ENCODE measurements at places on chromosomes 2 and 18.
A peak's percentile ranks its signal among the peaks of the same experiment; 100 is the strongest.

GRCh38 chr2:13000664-13001363 lies 284.1 kb downstream of the TRIB2 start:
- no peak for DNase-seq

GRCh38 chr18:24397131-24397693 lies 412 bp downstream of the OSBPL1A start:
- DNase-seq: peak; percentile 55

DNA sequence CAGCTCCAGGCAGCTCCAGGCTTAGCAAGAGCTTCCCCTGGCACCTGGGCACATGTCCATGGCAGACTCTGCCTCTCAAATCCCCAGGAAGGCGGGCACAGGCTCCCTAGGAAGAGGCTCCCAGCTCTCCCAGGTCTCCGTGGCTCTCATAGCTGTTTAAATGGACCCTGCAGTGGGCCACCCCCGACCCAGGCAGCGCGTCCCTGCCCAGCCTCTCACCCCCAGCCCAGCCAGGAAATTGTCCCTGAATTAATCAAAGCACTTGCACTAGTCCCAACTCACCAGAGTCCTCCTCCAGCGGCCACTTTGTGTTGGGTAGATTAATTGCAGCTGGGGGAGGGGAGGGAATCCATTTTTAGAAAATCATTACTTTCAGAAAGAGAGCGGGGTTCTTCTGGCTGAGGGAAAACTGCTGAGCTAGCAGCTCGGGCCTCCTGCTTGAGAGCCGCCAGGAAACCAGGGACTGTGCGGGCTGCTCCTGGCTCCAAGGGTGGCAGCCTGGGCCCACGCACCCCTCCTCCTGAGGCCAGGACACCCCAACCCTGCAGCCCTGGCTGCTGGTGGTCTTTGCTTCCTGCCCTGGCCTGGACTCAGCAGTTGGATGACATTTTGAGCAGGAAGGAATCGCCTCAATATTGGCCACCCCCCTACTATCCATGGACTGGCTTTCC lies 36.0 kb downstream of the SMAD7 start:
- DNase-seq: no peak

- DNase-seq: peak; percentile 29
Observed at GRCh38 chr2:96801786-96802595, 14.1 kb upstream of the CNNM3 start.

- no peak for DNase-seq
Observed at GRCh38 chr2:85414761-85415553, 3.6 kb upstream of the SH2D6 start.

- DNase-seq: peak; percentile 87
Observed at GRCh38 chr2:181456660-181457120, 496 bp upstream of the ITGA4 start.

DNA sequence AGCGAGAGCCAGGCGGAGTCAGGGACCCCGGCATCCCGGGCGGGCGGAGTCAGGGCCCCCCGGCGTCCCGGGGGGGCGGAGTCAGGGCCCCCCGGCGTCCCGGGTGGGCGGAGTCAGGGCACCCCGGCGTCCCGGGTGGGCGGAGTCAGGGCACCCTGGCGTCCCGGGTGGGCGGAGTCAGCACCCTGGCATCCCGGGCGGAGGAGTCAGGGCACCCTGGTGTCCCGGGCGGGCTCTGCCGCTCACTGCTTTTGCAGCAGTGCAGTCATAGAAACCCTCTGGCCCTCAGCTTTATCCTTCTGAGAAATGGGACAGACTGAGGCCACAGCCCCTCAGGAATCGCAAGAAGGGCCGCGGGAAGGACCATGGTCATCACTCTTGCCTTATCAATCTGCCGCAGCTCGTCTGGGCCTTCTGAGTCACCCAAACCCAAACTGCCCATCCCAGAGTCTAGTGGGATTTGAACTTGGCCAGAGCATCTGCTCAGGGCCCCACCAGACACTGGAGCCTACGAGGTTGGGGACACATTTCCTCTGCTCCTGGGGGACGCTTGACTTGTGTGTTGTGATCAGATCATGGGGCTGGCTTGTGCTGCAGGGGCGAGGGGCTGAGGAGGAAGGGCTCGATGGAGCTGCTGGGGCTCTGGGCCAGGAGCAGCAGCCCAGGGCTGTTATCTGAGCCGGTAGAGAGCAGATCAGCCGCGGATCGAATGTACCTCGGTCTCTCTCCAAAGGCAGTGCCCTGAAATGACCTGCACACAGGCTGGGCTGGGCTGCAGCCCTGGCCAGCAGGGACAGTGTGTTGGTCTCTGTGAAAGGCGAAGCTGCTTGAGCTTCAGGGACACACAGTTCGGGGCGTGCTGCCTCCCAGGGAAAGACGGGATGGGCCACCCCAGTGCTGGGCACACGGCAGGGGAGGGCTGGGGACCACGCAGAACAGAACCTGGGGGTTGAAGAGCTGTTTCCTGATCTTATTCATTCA lies 290.1 kb upstream of the HDAC4 start:
- DNase-seq: no peak

GRCh38 chr2:233997707-233998106 lies 52.8 kb upstream of the SPP2 start:
- no peak for DNase-seq

GRCh38 chr2:96608469-96609455 lies 29.4 kb downstream of the KANSL3 start:
- DNase-seq: no peak

DNA sequence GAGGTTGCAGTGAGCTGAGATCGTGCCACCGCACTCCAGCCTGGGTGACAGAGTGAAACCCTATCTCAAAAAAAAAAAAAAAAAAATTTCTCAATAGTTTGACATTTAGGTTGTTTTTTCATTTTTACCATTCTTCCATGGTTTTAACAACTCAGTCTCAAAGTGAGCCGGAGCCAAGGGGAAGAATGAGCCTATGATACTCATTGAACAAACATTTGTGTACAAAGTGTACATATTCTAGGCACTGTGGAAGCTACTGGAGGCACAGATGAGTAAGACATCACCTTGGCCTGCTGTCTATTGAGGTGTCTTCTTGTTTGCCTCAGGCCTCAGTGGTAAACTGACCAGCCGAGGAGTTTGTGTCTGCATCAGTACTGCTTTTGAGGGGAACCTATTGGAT lies 21.9 kb downstream of the CENPO start:
- DNase-seq: no peak

DNA sequence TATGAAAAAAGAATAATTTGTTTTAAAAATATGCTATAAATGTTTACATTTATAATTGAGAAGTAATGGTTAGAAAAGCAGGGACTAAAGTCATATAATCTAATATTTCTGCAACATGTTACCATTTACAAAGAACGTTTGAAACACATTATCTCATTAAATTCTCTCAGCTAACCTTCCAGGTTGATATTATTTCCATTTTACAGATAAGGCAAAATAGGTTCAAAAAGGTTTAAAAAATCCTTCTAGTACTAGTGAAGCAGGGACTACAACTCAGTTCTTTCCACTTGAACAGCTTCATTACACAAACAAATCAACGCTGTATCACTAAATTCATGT lies 875 bp downstream of the FASTKD1 start:
- no peak for DNase-seq

DNA sequence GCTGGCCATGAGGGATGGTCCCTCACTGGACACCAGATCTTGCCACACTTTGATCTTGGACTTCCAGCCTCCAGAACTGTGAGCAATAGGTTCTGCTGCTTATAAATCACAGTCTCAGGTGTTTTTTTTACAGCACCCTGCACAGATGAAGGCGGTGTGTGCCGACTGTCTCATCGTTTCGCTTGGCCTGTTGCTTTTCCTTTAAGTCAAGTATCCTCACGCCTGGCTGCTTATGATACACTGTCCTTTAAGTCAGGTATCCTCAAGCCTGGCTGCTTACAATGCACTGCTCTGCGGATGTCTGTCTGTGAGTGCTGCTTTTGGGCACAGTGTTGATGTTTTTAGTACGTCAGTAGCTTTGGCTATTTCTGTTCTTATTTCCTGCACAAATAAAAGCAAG lies 40.3 kb downstream of the SALL3 start:
- no peak for DNase-seq

- DNase-seq: peak; percentile 67
Observed at GRCh38 chr2:7984693-7985353, 697.0 kb upstream of the ID2 start.

DNA sequence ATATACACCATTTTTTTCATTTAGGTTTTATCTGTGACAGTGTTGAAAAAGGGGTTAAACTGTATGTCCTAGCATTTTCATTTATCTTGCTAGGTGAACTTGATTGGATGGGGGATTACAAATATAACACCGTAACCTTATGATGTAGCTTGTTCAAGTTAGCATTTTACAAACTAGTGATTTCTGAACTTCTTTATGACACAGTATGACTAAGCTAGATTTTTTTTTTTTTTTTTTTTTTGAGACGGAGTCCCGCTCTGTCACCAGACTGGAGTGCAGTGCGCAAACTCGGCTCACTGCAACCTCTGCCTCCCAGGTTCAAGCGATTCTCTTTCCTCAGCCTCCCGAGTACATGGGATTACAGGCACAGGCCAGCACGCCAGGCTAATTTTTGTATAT lies 47.1 kb downstream of the KCMF1 start:
- DNase-seq: peak; percentile 58

DNA sequence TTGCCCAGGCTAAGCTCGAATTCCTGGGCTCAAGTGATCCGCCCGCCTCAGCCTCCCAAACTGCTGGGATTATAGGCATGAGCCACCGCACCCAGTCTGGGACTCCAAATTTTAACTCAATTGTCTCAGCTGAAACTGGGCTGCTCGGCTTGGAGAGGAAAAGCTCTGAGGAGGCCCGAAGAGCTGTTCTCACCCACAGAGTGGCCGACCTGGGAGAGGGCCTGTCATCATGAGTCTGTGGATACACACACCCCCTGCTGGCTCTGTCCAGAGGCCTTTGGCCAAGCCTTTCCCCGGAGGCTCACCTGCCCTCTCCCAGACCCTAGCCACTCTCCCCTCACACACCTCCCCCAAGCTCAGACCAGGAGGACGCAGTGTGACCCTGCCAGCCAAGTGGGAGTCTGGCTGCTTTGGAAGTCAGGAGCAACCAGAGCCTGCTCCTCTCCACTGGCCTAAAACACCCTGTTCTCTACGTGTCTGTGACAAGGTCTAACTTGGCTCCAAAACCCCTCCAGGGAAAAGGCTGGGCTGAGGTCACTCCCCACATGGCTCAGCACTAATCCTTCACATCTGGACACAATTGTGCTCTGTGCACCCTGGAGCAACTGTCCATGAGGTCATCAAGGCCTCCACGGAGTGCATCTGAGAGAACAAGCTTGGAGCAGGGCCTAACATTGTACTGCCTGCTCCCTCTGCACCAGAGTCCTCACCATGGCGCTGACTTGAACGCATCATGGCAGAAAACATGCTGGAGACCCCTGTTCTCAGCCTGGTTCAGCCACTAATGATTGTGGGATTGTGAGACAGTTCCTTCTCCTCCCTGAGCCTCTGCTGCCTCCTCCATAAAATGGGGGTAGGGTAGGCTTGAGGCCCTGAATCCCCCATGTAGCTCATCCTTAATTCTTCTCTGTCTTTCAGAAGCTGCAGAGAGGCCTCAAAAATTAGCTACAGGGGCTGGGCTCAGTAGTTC lies 49.9 kb upstream of the RAB6C start:
- no peak for DNase-seq

- DNase-seq: peak; percentile 75
Observed at GRCh38 chr2:8684540-8684877, 2.7 kb downstream of the ID2 start.

- no peak for DNase-seq
Observed at GRCh38 chr2:127675331-127676261, at the start of gene LIMS2. LIMS2 (minus strand) TSS chr2:127675530; CDS start chr2:127675024, 506 bp downstream.

- DNase-seq: no peak
Observed at GRCh38 chr2:99789849-99790248, 300.0 kb upstream of the REV1 start.

DNA sequence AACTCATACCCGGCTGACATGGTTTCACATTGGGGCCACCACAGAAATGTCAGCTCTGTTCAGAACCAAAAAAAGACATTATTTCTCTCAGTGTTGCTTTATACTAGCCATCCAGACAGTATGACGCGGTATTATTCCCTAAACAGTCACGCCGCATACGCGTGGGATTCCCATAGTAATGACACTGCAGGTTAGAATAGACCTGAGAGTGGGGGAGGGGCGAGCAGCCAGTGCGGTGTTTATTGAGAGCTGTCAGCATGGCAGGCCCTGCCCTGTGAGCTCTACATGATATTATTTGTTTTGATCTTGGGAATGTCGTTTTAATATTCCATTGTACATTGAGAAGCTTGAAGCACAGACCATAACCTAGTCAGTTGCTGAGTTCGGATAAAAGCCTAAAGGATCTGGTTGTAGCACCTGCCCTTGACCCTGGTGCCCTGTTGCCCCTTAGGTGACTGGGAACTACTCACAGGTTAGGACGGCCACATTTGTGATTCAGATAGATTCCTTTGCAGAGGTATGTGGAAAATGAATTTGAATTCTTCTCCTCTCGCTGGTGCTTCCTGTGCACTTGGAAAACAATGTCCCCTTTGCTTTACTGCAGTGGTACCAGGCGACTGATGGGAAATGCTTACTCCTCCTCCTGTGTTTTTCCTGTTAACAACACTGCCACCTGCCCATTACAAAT lies 150.1 kb downstream of the ARHGAP28 start:
- no peak for DNase-seq

DNA sequence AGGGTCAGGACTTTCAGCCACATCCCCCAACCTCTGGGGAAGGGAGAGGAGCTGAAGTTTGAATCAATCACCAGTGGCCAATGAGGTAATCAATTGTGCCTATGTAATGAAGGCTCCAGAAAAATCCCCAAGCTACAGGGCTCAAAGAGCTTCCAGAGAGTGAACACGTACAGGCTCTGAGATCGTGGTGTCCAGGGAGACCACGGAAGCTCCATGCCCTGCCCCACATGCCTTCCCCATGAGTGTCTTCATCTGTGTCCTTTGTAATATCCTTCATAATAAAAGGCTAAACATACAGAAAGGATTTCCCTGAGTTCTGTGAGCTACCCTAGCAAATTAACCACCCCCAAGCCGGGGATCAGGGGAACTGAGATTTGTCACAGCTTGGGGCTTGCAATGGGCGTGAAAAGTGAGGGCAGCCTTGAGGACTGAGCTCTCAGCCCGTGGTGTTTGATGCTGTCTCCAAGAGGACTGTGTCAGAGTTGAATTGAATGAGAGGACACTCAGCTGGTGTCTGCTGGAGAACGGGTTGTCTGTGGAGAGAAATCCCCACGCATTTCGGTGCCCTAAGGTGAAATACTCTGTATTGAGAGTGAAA lies 25.5 kb upstream of the TUBB6 start:
- DNase-seq: no peak

GRCh38 chr18:3306391-3306790 lies 44.5 kb downstream of the MYL12B start:
- DNase-seq: no peak

GRCh38 chr2:27710640-27711430 lies 47.1 kb downstream of the SLC4A1AP start:
- peak; percentile 39 for DNase-seq

- DNase-seq: no peak
Observed at GRCh38 chr18:21141668-21142422, 30.2 kb upstream of the ROCK1 start.

Data from activated CD4-positive, alpha-beta T cell treated with anti-CD3 and anti-CD28 coated beads, Interleukin-10, Interleukin-2, amounts not matched to agents 100 ng/mL and 50 ng/mL, durations not matched to agents 16 hours and 8 hours (primary cell).